Ureter (tissue), 1 donor: ENCODE measurements at places on chromosomes 5 and 9. TPM values are rescaled to one million over a fixed set of nuclear protein-coding genes. Genes with fewer than 3 reads are reported as not detected.

GRCh38 chr9:127954831-127955293 is 17.2 kb upstream of the DPM2 start:
- no peak for DNase-seq

DNA sequence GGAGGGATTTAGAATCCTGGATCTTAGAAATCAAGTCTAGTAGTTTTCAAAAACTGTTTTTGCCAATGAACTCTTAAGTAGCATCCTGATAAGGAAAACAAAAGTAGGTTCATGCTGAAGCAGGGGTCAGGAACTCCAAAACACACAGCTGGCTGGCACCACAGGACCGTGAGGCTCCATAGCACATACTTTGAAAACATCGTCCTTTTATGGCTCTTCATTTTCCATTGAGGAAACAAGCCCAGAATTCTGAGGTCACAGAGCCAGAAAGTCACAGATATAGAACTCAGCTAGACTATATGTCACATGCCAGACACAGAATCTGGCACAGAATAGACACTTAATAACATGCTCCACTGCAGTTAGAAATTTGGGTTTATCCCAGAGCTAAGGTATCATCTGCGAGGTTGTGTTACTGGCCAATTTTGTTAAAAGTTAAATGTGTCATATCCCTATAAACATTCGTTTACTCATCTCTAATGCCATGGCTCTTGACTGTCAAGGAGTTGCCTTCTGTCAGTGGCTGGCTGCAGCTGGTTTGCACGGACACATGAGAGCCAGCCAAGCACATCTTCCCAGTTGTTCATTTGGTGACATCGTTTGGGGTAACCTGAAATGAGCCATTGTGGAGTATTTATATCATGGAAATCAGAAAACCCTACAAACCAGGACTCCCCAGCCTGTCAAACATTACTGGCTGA is 58.8 kb downstream of the FAM78A start:
- DNase-seq = no peak

The ANAPC2 gene
- total RNA-seq = 74.5 TPM

The GRXCR2 gene
- total RNA-seq = not detected

GRCh38 chr5:135008981-135009735 is 24.9 kb downstream of the PITX1 start:
- no peak for DNase-seq

- no peak for DNase-seq
Observed at GRCh38 chr5:151810897-151811296, 39.1 kb downstream of the G3BP1 start.

GRCh38 chr9:136994888-136995230 is 1.5 kb downstream of the CLIC3 start:
- DNase-seq = no peak

DNA sequence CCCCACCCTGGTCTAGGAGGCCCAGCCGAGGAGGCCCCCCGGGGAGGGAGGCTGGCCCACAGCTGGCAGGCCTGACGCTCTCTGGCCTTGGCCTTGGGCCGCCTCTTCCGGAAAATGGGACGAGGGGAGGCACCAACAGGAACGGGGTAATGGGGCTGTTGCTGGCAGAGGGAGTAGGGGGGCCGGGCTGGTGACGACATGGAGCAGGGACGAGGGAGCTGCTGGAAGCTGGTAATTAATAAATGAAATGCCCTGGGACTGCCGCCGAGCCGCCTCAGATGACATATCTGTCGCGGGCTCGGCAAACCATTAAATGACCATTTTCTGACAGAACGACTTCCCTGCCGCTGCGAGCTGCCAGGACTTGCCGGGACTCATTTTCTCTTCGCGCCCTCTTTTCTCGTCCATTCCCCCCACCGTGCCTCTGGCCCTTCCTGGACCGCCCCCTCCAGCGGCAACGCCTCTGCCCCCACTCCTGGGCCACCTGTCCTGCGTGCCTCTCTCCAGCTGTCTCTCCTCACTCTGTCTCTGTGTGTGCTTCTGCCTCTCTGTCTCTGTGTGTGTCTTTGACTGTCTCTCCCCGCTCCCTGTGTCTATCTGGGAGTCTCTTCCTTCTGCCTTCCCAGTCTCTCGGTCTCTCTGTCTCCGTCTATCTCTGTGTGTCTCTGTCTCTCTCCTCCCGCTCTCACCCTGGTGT is 215.7 kb downstream of the PAX5 start:
- DNase-seq = no peak

The PNPLA7 gene
- total RNA-seq = 9.7 TPM

DNA sequence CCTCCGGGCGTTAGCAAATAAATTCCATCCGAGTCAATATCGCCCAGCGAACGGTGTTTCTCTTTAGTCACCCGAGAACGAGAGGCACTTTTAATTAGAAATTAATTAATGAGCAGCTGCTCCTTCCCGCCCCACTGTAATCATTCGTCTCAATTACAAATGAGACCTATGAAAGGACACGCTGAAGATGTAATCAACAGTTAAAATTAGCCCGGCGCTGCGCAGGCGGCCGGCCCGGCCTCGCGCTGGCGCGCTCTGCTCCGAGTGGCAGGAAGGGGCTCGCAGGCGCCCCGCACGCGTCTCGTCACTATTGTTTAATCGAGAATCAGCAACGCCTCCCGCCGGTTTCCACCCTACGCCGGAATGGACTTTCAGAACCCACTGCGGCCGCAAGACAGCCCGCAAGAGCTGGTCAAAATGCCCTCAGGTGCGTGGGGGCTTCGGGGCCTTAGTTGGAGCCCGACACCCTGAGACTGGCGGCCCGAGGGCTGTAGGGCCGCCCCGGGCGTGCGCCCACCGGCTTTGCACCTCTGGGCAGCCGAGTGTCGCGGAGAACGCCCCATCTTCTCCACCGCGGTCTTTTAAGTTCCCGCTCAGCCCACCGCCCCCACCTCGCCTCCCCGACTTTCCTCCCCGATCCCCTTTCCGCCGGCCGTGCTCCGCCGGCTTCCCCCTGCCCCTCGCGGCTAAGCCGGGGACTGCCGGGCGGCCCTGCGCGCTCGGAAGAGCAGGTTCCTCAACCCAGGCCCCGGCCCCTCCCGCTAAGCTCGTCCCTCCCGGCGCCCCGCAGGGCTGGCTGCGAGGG is 597 bp upstream of the IRX4 start:
- DNase-seq = no peak

GRCh38 chr9:133046196-133046899 is 15.4 kb upstream of the CEL start:
- DNase-seq = no peak

DNA sequence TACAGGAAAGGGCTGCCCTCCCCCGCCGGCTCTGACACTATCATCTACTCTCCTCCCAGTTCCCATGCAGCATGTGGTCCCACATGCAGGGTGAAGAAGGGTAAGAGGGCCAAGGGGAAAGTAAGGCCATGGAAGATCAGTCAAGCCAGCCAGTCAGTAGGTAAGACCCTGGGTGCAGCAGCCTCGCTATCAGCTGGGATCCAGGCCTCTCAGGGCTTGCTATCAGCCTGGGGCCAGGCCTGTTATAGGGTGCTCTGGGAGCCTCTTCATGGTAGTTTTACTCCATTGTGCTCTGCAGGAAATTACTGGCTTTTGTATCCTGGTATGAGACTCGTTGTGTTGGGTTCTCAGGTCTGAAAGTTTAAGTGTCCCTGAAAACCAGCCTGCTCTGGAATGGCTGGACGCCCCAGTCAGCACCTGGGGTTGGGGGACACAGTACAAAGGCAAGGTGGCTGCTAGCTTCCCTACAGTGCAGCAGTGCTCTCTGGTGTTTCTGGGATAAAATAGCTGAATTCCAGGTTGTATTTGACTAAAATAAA is 21.4 kb downstream of the SLC22A4 start:
- DNase-seq = no peak

The SAXO1 gene
- total RNA-seq = 0.57 TPM

- DNase-seq = no peak
Observed at GRCh38 chr9:105670315-105670714, 8.1 kb downstream of the TAL2 start.

DNA sequence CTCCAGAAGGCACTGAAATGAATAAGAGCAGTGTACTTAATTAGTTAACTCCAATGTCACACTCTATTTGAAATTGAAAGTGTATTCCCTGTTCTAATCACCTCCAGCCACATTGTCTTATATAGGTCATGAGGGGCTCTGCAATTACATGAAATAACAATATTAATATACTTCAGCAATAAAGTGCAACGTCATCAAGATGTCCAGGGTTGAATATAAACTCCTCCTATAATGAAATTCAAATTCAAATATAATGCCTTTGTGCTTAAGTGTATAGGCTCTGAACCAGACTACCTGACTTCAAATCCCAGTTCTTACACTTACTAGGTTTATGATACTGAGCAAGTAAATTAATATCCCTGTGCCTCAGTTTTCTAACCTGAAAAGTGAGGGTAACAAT is 195.6 kb upstream of the SMC2 start:
- no peak for DNase-seq

GRCh38 chr5:140037012-140037411 is 6.1 kb downstream of the NRG2 start:
- no peak for DNase-seq

DNA sequence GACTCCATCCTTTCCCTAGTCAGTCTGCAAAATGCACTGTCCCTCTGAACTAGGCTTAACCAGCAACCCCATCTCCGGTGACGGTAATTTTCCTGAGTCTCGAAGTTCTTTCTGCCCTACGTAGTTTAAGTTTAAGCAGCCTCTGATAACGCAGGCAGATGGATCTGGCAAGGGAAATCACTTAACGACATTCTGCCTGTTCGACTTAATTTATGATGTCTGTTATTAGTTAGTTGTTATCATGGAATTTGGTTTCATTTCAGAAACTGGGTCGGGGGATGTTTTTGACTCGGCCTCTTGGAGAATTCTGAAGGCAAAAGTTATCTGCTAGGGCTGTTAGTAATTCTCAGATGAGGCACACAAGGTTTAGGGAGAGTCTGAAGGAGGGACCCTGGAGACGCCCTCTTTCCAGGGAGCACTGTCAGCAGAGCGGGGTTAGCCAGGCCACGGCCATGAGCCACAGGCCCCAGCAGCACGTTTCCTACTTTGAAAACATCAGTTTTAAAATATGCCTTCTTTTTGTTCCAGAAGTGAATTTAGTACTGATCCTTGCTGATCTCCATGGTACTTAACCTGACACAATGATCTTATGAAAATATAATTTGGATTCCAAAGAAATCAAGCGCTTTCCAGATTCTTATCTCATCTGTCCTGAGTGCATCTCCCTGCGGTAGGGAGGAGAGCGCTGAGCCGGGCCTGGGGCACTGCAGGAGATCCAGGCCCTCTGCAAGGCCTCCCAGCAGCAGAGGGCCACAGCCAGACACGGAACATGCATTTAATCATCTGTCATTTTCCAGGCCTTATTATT is 171.0 kb upstream of the OTULINL start:
- DNase-seq = no peak

The KIF27 gene
- total RNA-seq = 10.7 TPM

The C8G gene
- total RNA-seq = 1.6 TPM

GRCh38 chr9:124503713-124504529 is 3.3 kb downstream of the NR5A1 start:
- DNase-seq = no peak

The MARVELD2 gene
- 32.4 TPM for total RNA-seq

The OTP gene
- total RNA-seq = not detected

GRCh38 chr5:144333336-144333920 is 162.8 kb downstream of the KCTD16 start:
- DNase-seq = no peak

GRCh38 chr9:76699971-76700370 is 64.3 kb upstream of the PCA3 start:
- no peak for DNase-seq

- DNase-seq = peak; percentile 94
Observed at GRCh38 chr9:99819856-99820684, 1.6 kb upstream of the NR4A3 start.

GRCh38 chr5:32201122-32201753 is 27.1 kb upstream of the GOLPH3 start:
- DNase-seq = no peak

GRCh38 chr5:72434056-72434780 is 73.0 kb downstream of the ZNF366 start:
- DNase-seq = no peak

GRCh38 chr5:3593771-3594509 is 1.7 kb upstream of the IRX1 start:
- no peak for DNase-seq

- DNase-seq = peak; percentile 76
Observed at GRCh38 chr9:105245029-105245890, 809 bp downstream of the SLC44A1 start.

DNA sequence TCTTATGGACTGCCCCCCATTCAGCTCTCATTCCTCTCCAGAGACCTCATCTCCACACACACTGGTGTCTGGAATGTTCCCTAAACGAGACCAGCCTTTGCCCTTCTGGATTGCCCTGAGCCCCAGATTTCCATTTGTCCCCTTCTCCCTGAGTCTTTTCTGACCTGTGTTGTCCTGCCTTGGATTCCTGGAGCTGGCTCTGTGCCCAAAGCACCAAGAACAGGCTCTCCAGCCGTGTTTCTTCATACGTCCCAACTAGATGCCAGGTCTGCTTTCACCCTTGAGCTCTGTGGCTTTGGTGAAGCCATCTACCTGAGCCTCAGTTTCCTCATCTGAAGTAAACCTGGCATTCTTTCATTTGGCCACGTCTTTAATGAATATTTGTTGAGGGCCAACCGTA is 6.3 kb downstream of the CCDC180 start:
- no peak for DNase-seq

DNA sequence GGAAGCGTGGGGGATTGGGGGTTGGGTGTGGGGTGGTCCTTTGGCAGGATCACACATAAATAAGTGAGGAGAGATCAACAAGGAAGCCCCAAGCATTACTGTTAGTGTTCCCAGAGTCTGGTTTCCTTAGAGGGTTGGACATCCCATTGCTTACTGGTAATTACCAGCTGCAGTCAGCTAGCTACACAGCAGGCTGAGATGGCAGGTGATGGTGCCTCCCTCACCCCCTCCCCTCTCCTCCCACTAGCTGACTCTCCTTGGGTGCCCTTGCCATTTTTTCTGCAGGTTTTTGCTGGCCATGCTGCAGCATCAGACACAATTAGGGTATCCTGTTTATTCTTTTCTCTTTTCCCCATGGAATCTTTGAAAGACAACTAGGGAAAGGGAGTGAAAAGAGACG is 107.5 kb upstream of the TLR4 start:
- DNase-seq = no peak
